ENCODE measurements at places on chromosomes 12 and 14. TPM values are rescaled to one million over a fixed set of nuclear protein-coding genes. Genes with fewer than 3 reads are reported as not detected.

- peak overlapping the region; percentile 93 for H3K27ac ChIP-seq
- H3K4me3 ChIP-seq = no peak overlapping the region
- no peaks in the 10 kb centered on the region for H3K36me3 ChIP-seq
- H3K27me3 ChIP-seq = no peaks in the 10 kb centered on the region
Measured at GRCh38 chr14:35387219-35387618, 17.3 kb downstream of the NFKBIA start.

DNA sequence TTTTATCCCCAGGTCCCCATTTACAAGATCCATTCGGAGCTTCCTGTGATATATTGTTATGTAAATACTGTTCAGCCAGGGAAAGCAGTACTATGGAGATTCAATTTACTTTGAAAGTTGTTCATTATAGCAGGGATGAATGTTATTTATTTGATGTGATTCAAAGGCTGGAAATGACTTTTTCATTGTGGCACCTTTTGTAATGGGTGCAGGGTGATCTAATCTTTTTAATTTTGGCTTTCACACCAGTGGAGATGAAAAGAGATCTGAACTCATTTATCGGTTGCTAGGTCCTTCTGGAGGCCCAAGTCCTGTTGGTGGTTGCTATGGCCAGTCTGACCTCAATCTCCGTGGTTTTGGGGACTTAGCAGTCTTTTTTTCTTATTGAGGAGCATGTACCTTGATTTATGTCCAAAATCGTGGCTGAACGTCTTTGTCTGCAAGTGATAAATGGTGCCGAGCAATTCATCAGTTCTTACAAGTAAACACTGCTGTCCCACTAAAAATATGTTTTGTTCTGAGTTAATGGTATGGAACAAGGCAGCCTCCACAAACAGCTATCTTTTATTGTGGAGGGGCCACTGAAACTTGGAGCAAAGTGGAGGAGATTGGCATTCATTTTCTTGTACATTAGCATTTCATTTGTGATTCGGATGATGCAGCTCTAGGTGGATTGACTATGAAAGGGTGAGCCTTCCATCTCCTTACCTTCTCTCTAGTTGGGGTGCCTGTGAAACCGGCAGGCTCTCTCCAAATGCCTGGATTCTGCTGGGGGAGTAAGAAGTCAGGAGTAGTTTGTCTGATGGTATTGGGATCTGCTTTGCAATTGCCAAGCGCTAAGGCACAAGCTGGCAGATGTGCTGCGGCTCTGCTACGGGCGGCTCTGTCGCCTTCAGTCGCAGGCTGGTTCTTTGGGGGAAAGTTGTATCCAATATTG is 2.0 kb downstream of the RMST start:
- no peak overlapping the region for H3K4me3 ChIP-seq
- H3K27me3 ChIP-seq = peaks cover 69% of the 10 kb centered on the region
- H3K4me1 ChIP-seq = peaks cover 4% of the 10 kb centered on the region
- H3K36me3 ChIP-seq = no peaks in the 10 kb centered on the region
- no peak overlapping the region for H3K27ac ChIP-seq

DNA sequence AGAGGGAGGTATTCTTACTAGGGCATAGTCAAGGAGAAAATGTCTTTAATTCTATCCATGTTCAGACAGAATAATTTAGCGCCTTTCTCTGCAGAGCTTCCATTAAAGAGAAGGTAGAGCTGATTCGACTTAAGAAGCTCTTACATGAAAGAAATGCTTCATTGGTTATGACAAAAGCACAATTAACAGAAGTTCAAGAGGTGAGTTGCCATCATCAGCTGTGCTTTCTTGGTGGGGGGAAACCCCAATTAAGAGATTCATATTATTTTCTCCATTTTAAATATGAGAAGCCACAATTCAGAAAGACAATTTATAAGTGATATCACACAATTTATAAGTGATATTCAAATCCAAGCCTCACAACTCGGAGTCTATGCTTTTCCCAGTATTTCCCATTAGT is 27.8 kb downstream of the RPGRIP1 start:
- H3K27me3 ChIP-seq = peaks cover 4% of the 10 kb centered on the region
- no peak for DNase-seq
- H3K4me3 ChIP-seq = no peak overlapping the region
- H3K4me1 ChIP-seq = peaks cover 17% of the 10 kb centered on the region
- peak overlapping the region; percentile 79 for H3K27ac ChIP-seq

- H3K4me3 ChIP-seq = no peak overlapping the region
- no peaks in the 10 kb centered on the region for H3K36me3 ChIP-seq
- H3K27ac ChIP-seq = no peak overlapping the region
- no peak for DNase-seq
- no peaks in the 10 kb centered on the region for H3K27me3 ChIP-seq
Measured at GRCh38 chr12:124703856-124704255, 136.4 kb upstream of the NCOR2 start.

- peak within 1 kb of the TSS; percentile 86 for H3K27ac ChIP-seq
- H3K4me3 ChIP-seq = peak within 1 kb of the TSS; percentile 88
- H3K36me3 ChIP-seq = peaks cover 27% of the 10 kb centered on the region
Measured at GRCh38 chr14:90256354-90257131, at the start of gene PSMC1. Gene PSMC1 (plus strand): TSS chr14:90256553. CDS start chr14:90256598, 45 bp downstream.

DNA sequence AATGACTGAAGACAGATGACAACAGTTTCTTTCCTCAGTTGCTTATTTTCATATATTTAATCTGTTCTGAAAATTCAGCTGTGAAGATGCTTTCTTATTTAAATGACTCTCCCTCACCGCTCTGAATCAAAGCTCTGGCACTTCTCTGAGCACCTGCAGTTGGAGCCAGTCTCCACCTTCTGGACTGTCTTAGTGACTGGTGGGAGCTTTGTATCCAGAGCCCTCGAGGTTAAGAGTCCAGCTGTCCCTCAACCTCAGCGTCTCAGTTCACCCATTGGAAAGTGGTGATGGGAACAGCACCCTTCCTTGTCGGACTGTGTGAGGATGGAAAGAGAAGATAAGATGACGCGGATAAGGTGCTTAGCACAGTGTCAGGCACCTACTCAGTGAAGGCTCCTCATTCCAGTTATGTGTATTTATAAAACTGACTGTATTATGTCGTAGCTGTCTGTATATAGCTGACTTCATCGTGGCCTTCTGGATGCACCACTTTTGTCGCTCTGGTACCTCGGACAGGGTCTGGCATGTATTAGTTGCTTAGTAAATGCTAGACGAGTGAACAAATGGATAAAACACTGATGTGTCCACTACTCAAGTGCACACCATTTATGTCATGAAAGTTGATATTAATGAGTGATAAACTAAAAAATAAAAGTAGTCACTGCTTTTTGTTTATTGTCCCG is 34.5 kb downstream of the ELK3 start:
- H3K4me3 ChIP-seq = no peak overlapping the region
- peaks cover 70% of the 10 kb centered on the region for H3K4me1 ChIP-seq
- no peaks in the 10 kb centered on the region for H3K27me3 ChIP-seq
- DNase-seq = no peak
- H3K36me3 ChIP-seq = peaks cover 16% of the 10 kb centered on the region

- H3K4me1 ChIP-seq = no peaks in the 10 kb centered on the region
- H3K36me3 ChIP-seq = no peaks in the 10 kb centered on the region
- H3K27ac ChIP-seq = no peak overlapping the region
- peak; percentile 26 for DNase-seq
- peaks cover 68% of the 10 kb centered on the region for H3K27me3 ChIP-seq
Measured at GRCh38 chr14:106875503-106875902, 1349.1 kb downstream of the TMEM121 start.

Gene BMP4
- 9.8 TPM for total RNA-seq

Gene GLIPR1L1
- total RNA-seq = not detected
